ENCODE measurements at places on chromosomes 16 and 17. TPM values are rescaled to one million over a fixed set of nuclear protein-coding genes. Genes with fewer than 3 reads are reported as not detected.
A peak's percentile ranks its signal among the peaks of the same experiment; 100 is the strongest.

DNA sequence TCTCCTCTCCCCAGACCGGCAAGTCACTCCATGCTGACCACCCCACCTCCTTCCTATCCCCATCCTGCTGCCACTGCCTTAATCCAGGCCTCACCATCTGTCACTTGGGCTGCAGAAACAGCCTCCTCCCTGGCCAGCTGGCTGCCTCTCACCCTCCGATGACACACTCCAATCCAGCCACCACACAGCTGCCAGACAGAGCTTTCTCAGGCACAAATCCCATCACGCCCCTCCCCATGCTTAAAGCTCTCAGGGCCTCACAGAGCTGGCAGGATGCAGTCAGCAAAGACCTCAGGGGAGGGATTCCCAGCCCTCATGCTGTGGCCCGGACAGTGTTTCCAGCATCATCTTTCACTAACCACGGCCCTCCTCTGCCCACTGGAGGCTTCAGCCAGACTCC is 13.7 kb downstream of the CAMKK1 start:
- DNase-seq: peak; percentile 67

Gene TTYH2
- 2.4 TPM for total RNA-seq

Gene CCL7
- not detected for total RNA-seq

Gene NPIPB13
- total RNA-seq: 0.36 TPM

- no peak for DNase-seq
Observed at GRCh38 chr17:74745548-74746177, 2.8 kb upstream of the NHERF1 start.

GRCh38 chr17:80096561-80097021 is 4.8 kb upstream of the GAA start:
- no peak for DNase-seq

DNA sequence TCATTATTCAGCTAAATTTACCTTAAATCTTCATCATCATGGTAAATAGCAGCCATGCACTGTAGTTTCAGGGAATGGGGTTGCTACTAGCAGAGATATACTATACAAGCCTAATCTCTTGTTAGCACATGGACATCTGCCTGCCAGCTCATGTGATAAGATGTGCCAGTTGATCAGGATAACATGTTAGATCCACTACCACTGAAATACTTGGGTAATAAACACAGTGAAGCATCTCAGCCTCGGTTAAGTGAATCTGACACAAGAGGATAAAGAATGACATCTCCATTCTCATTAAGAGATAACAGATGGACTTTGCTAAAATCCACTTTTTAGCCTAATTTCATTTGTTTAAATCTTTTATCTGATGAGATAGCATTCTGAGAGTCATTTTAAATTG is 256.1 kb downstream of the CDH8 start:
- DNase-seq: no peak

Gene PHF12
- total RNA-seq: 25.7 TPM

GRCh38 chr17:44530896-44531418 is 26.3 kb upstream of the FZD2 start:
- no peak for DNase-seq

GRCh38 chr16:47970291-47970931 is 185.4 kb downstream of the ABCC12 start:
- DNase-seq: peak; percentile 48

All from fibroblast of the aortic adventitia (primary cell).